Natural killer cell treated with Interleukin-12 subunit alpha and Interleukin-12 subunit beta and Interleukin-15 and Interleukin-18, amount 100 ng/mL, for 72 hours (primary cell): ENCODE measurements at places on chromosomes 5 and 9.

GRCh38 chr5:148939676-148940075, 113.3 kb downstream of the ADRB2 start:
- no peak for DNase-seq

DNA sequence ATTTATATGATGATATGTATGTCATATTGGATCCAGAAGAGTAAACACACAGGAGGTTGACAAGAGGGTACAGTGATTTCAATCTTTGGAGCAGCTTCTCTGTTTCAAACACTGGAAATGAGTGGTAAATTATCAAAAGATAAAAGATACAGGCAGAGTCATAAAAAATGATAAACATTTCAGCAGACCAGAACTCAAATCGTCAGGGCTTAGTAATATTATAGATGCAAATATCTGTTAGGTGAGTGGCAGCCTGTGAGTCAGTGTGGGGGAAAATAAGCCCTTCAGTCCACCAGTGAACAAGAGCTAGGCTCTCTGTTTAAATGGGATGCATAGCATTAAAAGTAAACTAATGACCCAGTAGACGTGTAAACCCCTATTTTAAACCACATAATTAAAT, 1378.1 kb downstream of the EFNA5 start:
- DNase-seq: no peak

- no peak for DNase-seq
These were observed 57.0 kb upstream of the ABCA1 start for GRCh38 chr9:104984948-104985347.

DNA sequence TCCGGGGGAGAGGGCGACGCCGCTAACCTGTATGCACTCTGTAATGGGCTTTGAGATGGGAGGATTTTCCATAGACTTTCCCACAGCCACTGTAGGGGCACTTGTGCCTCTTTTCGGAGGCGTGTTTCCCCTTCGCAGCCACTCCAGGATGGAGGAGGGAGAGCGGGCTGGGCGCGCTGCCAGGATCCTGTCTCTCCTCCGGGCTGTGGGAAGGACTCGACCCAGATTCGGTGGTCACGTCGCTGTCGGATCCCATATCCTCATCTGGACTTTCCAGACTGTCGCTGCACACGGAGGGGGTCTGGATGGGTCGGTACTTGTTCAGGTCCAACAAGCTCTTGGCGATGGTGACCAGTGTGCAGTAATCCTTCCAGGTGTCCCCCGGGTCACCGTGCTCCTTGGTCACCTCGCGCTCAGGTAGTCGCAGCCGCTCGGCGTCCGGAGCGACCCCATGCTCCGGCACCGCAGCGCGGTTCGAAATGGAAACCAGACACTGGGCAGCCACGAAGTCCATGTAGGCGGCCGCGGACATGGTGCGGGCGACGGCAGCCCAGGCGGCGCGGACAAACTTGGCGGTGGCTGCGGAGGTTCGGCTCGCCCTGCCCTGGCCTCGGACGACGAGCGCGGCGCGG, 1.5 kb downstream of the KLF9 start:
- DNase-seq: peak; percentile 60

- DNase-seq: no peak
These were observed 29.4 kb upstream of the PDCD1LG2 start for GRCh38 chr9:5480919-5481318.

DNA sequence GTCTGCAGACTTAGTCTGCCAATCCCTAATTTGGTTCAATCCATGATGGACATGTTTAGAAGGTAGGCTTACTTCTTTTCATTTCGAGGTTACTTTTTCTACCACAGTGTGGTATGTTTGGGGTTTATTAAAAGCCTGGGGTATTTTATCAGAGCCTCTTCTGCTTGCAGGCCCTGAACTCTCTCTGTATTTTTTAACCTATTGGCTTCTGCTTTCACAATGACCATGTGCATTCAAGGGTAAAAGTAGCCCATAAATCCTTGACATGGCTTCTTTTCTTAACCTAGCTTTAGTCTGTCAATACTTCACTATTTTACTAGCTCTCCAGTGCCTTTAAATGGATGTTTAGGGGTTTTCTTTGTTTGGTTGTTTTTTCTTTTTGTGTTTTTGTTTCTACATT, 286.6 kb downstream of the FER start:
- no peak for DNase-seq

GRCh38 chr9:132214027-132214622, 52.3 kb downstream of the NTNG2 start:
- DNase-seq: no peak

GRCh38 chr9:116207371-116208111, 54.0 kb downstream of the PAPPA start:
- DNase-seq: no peak

- no peak for DNase-seq
These were observed 51.2 kb upstream of the ARRDC3 start for GRCh38 chr5:91434348-91434747.

DNA sequence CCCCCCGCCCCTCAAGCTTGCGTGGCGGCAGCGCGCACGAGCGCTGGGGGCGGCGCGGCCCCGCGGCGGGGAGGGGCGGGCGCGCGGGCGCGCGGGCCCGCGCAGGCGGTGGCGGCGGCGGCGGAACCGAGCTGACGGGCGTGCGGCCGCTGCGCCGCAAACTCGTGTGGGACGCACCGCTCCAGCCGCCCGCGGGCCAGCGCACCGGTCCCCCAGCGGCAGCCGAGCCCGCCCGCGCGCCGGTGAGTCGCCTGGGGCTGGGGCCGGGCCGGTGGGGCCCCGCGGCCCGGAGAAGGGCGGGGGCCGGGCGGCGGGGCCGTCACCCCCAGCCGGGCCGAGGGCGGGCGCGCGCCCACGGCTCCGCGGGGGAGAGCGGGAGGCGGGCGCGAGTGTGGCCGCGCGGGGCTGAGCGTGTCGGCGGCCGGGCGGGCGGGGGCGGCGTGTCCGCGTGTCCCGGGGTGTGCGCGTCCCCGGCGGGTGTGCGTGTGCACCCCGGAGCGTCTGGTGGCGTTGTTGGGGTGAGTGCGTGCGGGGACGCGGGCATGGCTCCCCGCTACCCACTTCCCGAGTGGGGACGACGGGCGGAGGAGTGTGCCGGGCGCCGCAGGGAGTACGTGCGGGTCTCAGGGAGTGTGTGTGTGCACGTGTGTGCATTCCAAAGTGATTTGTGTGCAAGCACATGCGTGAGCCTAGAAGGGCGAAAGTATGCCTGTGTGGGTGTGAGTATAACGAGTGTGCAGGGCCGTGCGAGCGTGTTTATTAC, at the start of gene NEK6:
TSS of gene NEK6 (plus strand) at position 106 of the 763 bp plus-strand sequence. CDS start 44,016 bp downstream, outside the sequence.
- DNase-seq: peak; percentile 62

GRCh38 chr5:87122151-87122977, 145.3 kb upstream of the RASA1 start:
- DNase-seq: no peak

- no peak for DNase-seq
These were observed 75.8 kb upstream of the CDH12 start for GRCh38 chr5:22928821-22929482.

GRCh38 chr5:134073404-134073803, 41.1 kb upstream of the TCF7 start:
- DNase-seq: no peak

GRCh38 chr9:110742741-110743371, 74.3 kb downstream of the MUSK start:
- no peak for DNase-seq

- no peak for DNase-seq
These were observed 21.6 kb downstream of the BHMT start for GRCh38 chr5:79133121-79133656.

- no peak for DNase-seq
These were observed 1383.0 kb upstream of the C9orf72 start for GRCh38 chr9:28956116-28956880.

DNA sequence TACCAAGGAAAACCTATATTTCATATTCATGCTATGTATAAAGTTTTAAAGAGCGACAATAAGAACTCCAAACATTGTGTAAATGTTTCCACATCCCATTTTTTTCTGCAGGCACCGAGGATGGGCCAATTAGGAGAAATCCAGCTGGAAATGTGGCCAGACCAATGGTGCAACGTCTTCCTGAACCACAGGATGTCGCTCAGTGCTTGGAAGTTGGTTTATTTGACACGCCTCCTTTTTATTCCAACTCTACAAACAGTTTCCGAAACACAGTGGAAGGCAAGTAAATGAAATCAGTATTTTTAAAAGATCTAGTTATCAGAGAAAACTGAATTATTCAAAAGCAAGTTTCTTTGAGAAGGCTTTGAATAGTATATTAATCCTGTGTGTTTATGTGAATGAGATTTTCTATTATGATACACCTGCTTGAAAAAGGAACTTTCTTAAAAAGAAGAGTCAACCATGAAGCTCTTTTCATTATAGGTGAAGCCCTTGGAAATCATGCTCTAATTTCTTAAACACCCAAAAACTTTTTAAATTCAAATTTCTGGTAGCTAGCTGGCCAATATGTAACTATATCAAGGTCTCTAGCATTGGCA, 9.1 kb downstream of the TYRP1 start:
- DNase-seq: no peak

DNA sequence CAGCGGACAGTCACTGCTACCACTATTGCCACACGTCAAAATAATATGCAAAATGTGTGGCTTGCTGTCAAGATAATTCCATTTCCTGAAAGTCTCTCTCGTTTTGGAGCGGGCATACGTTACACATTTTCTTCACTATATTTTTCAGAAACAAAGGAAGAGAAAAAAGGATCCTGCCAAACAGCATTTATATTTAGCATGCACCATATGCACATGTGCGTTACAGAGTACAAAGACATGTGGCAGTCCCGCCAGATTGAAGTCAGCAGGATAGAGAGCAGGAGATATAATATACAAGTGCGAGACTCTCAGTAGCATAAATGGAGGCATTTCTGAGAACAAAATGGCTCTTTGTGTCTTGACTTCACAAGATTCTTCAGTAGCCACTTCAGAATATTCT, 221.6 kb upstream of the KIF2A start:
- DNase-seq: no peak

DNA sequence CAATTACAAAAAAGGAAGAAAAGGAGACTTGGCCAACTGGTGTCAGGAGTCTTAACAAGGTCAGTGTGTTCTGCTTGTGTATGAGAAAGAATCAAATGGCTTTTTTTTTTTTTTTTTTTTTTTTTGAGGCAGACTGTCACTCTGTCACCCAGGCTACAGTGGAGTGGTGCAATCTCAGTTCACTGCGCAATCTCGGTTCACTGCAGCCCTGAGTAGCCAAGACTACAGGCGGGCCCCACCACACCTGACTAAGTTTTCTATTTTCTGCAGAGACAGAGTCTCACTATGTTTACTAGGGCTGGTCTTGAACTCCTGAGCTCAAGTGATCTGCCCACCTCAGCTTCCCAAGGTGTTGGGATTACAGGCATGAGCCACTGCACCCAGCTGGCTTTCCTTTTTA, 3.1 kb upstream of the IL7R start:
- no peak for DNase-seq

GRCh38 chr9:35945341-35946018, 12.5 kb downstream of the OR2S2 start:
- no peak for DNase-seq

DNA sequence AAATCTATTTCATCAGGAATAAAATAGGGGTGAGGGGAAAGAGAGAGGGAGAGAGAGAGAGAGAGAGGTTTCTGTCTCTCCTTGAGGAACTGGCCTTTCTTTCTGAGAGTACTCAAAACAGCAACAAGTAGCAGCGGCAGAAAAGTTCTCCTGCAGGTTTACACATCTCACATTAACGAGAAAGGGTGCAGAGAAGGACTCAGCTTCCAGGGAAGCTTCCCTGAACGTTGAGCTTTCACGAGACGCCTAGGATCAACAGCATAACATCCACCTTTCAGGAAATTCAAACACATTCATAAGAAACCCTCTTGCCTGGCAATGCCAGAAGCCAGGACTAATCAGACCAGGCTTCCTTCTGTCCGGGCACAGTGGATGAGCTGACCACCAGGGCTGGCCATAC, 162.9 kb downstream of the ZDHHC21 start:
- DNase-seq: no peak

DNA sequence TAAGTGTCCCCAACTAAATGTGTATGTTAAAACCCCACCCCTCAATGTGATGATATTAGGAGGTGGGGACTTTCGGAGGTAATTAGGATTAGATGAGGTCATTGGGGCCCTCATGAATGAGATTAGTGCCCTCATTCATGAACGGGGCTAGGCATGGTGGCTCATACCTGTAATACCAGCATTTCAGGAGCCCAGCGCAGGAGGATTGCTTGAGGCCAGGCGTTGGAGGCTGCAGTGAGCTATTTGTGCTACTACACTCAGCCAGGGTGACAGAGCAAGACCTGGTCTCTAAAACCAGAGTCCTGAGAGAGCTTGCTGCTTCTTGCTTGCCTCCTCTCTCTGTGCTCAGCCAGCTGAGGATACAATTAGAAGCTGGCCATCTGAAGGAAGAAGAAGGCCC, 62.1 kb upstream of the HSPA9 start:
- no peak for DNase-seq

DNA sequence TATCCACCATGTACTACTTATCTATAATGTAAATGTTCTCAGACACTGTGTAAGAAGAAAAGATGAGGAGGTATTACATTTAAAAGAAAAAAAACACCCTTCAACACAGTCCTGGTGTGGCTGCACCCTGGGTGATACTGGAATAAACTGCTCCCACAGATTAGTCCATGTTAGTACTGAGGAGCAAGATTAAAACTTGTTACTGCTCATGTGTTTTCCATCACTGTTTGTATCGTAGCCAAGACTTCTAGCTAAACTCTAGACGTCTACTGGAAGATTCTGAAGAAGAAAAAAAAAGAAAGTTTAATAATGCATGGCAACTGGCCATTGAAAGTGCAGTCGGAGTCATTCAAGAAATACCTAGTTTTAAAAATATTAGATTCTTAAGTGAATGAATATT, at the start of gene ASPN:
TSS of gene ASPN (minus strand) at position 178 of the 400 bp plus-strand sequence.
- no peak for DNase-seq

GRCh38 chr5:58708456-58708855, 125.6 kb downstream of the RAB3C start:
- no peak for DNase-seq

DNA sequence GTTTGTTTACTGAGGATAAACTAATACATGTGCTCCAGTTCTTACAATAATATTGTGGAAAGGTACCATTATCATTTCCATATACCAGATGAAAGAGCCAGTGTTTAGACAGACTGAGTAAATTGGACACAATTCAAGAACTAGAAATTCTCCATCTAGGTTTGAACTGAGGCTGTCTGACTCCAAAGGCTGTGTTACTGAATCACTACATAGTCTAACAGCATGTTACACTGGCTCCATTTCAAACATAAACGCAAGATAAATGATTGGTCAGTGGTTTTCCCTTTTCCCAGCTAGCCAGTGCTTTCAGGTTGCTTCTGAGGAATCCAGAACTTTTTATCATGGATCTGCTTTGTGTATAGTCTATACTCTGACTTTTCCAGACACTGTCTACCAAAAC, 8.1 kb downstream of the SPDL1 start:
- DNase-seq: no peak

DNA sequence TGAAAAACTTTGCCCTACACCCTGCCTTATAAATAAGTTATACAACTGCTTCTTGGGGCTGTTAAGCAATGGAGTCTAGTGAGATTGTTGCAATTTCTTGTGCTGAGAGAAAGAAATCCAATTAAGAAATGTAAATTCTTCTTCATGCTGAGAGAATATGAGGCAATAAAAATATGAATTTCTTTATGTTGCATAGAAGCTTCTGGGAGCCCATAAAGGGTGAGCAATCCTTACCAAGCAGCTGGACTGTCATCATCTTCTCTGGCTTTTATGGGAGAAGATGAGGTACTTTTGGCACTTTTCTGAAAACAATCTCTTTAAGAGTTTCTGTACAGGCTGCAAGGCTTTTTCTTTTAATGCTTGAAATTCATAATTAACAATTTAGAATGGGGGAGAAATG, 204.3 kb downstream of the DMRTA1 start:
- DNase-seq: no peak

GRCh38 chr9:15295761-15296405, 11.1 kb downstream of the TTC39B start:
- DNase-seq: no peak

- no peak for DNase-seq
These were observed 672 bp downstream of the MSANTD3 start for GRCh38 chr9:100427366-100428263.
